ENCODE measurements at places on chromosomes 7 and 10.

DNA sequence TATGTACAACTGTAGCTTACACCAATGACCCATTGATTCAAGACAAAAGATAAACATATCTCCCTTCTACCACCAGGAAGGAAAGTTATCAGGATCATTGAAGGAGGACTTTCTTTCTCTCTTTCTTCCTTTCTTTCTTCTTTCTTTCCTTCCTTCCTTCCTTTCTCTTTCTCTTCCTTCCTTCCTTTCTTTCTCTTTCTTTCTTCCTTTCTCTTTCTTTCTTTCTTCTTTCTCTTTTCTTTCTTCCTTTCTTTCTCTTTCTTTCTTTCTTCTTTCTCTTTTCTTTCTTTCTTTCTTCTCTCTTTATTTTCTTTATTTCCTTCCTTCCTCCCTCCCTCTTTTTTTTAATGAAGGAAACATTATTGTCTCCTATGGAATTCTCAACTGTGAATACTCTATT is 10.6 kb upstream of the OR2A2 start:
- DNase-seq: no peak

GRCh38 chr10:17176091-17176490 is 25.4 kb downstream of the TRDMT1 start:
- DNase-seq: no peak

DNA sequence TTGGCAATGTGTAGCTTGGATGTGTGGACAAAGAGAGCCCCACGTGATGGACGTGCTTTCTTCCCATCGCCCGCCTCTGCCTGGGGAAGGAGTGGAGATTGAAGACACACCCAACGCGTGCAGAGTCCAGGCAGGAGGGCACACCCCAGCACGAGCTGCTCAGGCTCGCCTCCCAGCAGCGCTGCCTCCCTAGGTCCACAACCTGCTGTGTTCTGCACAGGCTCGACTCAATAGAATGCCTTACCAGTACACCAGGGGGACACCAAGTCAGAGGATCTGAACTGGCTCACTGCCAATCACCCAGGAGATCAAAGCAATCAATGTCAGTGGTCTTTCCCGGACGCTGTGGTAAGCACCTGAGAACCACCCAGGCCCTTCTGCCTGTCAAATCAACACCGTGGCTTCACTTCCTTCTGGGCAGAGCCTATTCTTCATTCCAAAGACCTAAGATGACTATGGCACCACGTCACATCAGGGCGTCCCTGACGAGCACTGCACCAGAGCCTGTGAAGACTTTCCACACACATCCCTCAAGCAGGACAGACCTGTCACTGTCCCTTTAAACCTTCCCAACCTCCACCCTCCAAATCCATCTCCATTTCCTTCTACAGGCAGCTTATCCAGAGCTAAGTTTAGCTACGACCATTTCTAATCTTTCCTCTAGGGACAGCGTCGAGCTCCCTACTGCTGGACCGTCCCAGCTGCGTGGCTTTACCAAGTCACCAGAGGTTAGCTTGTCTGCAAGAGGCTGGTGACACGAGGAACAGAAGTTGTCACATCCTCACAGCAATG is 72.3 kb downstream of the AMZ1 start:
- DNase-seq: no peak

DNA sequence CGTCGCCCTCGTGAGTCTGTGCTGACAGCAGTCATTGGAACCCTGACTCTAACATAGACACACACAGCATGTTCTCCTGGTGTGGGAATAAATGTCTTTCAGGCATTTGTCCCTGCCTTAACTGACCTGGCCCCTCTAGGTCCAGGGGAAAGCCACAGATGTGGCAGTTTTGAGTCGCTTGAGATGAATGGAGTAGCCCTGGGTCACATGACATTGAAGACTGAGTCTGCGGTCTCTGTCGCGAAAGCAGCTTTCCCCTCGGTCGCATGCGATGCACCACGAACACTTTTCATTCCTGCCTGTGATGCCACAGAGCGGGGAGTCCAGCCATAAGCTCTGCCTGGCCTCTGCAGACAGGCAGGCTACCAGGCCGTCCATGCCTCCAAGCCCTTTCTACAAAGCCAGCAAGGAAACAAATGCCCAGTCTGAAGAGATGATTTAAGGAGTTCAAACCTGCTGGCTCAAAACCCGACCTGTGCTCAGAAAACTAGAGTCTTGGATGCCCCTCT is 172.3 kb downstream of the WDR37 start:
- DNase-seq: no peak

DNA sequence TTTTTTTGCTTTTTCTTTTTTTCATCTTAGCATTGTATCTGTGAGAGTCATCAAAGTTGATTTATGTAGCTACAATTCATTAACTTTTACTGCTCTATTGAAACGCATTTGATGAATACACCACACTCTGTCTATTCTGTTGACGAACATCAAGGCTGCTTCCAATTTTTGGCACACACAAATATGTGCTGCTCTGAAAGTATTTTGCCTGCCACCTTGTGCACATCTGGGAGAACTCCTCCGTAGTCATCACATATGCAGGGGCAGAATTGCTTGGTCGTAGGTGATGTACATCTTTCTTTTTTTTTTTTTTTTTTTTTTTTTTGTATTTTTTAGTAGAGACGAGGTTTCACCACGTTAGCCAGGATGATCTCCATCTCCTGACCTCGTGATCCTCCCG is 796.8 kb downstream of the KCNMA1 start:
- DNase-seq: no peak

GRCh38 chr10:93535293-93535692 is 31.2 kb upstream of the FFAR4 start:
- DNase-seq: no peak

GRCh38 chr7:96663457-96663856 is 46.2 kb downstream of the SEM1 start:
- no peak for DNase-seq

GRCh38 chr10:3887885-3888476 is 103.0 kb upstream of the KLF6 start:
- DNase-seq: no peak

GRCh38 chr10:26488344-26488743 is 50.2 kb downstream of the APBB1IP start:
- no peak for DNase-seq

- DNase-seq: no peak
Observed at GRCh38 chr7:100493476-100494264, 9.9 kb downstream of the NYAP1 start.

DNA sequence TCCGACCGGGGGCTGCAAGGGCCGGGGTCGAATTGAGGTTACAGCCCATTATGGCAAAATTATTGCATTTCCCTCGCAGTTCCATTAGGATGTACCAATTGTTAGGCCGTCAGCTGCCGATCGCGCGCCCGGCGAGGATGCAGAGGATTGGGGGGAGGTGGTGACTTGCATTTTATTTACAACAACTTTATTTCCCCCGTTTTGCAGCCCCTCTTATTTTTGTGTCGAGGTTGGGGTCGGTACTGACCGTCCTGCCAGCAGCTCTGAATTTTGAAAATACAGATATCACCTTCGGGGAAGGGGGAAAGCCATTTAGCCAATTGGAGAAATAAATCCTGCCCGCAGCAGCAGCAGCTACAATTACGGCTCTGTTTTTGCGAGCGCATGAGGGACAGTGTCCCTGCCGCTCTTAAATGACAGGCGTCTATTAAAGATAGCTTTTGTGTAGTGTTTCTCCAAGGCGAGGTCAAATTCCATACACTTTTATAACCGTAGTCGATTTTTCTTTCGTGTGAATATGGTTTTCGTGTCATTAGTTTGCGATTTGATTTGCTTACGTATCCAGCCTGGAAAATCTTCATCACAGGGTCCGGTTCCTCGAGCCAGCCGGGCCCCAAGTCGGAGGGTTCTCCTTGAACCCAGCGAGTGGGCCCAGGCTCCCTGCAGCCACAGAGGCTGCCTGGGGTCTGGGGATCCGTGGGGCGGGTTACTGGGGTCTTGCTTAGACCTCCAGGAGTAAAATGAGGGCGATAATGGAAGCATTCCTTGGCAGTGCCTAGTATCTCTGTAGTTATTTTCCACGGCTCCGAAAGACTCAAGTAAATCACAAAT is 684 bp upstream of the HOXA5 start:
- DNase-seq: no peak

DNA sequence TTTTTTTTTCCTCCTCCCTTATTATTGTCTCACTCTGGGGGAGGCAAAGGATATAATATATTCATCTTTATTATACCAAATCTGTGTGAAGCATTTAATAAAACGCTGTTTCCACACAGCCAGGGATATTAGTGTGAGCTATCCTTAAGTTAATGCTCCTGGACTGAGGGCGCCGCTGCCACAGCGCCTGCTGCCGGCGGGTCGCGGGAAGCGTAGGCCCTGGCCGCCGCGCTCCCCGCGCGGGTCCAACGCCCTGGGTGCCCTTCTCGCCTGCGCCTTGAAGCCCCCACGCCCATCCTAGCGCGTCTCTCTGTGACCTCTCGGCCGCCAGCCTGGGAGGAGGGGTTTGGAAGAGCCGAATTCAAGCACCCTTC is 9.5 kb upstream of the LBX1 start:
- DNase-seq: no peak

DNA sequence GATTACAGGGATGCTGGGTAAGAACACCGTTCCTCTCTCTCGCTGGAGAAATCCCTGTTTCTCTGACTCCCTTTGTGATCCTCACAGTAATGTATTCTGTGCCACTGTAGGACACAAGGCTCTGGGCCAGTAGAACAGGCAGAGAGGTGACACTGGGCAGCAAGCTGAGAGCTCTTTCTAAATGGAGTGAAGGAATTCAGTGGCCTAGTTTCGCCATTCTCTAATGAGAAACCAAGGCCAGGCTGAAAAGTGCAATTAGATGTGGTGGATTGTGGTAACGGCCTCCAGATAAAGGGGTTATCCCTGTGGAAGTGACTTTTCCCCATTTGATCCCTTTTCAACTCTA is 12.8 kb downstream of the KCTD7 start:
- DNase-seq: no peak

DNA sequence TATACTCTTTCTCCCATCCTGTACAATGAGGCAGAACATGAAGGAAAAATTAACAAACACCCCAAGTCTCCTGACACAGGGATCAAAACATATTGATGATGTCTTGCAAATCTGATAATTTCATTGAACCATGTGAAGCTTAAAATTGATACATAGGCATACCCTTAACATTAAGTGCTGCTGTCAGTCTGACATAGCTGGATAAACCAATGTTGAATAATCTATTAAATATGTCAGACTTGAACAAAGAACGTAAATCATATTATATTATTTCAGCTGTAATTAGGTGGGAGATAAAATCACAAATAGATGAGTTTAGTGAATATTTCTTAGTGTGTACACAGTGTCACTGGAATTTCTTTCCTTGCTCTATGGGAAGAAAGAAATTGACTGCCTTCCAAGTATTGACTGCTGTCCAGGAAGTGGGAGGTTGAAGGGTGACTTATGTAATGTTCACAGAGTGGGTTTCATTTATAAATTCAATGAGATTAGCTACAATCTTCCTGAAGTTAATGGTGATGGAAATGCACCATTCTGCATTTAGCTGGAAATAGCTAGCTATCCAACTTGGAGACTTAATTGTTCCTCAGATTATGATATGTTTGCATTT is 170.8 kb downstream of the AUTS2 start:
- no peak for DNase-seq

- no peak for DNase-seq
Observed at GRCh38 chr10:35498693-35499092, 106.4 kb upstream of the GJD4 start.

DNA sequence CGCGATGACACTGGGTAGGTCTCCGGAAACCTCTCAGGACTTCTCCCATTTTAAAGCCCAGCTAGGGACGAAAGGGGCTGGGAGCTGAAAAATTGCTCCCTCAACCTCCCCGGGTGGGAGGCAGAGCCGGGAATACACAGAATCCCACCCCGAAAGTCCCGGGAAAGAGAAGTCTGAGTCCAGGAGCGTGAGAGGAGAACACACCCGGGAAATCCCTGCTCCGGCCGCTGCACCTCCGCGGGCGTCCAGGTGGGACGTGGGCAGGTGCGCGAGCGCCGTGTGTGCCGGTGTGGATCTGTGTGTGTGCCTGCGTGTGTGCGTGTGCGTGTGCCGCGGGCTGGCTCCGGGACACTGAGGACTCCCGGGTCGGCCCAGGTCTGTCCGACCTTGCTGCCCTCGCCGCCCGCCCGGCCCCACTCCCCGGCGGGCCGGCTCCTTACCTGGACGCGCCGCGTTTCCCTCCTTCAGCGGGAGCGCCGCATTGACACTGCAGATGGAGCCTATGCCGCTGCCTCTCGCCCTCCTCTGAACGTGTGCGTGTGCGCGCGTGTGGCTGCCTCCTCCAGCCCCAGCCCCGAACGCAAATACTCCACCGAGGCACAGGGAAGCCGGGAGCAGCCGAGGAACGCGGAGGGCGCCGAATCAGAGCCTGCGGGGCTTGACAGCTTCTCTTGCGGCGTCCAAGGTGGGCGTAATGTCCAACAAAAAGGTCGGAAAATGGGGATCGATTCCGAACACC is at the start of gene PLXNA4:
Gene PLXNA4, minus strand, starts transcription at position 489 of the 739 bp plus-strand sequence. CDS start 67,777 bp downstream, outside the sequence.
- no peak for DNase-seq

GRCh38 chr7:107693396-107693795 is 32.8 kb downstream of the SLC26A4 start:
- no peak for DNase-seq

DNA sequence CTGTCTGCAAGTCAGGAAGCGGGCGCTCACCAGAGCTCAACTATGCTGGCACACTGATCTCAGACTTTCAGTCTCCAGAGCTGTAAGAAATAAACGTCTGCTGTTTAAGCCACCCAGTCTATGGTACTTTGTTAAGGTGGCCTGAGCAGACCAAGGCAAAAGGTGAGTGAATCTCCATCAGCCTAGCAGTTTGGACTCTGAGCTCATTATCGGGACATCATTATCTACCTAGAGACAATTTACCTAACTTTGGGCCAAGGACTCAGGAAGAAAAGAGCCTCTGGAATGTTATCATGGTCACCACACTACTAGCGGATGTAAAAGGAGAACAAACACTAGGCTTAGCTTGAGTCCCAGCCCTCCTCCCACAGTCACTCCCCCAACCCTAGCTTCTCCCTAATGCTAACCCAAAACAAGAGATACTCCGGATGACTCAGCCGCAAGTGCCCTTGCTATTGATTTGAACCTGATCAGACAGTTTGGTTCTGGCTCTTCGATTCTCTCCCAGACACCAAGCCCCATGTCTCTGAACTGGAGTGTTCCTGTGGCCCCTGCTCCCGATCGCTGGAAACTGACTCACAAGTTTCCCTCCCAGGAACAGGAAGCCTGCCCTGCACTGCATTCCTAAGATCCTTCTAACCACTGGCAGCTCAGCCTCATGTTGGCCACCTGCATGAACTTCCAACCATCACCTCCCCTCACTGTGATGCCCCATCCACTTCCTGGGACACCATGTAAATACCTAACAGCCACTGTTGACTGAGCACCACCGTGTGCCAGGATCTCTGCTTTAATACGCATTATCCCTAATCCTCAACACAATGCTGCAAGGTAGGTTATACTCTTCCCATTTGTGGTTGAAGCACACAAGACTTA is 34.5 kb downstream of the CREB3L2 start:
- no peak for DNase-seq

GRCh38 chr7:158655507-158655906 is 49.1 kb downstream of the NCAPG2 start:
- DNase-seq: no peak

DNA sequence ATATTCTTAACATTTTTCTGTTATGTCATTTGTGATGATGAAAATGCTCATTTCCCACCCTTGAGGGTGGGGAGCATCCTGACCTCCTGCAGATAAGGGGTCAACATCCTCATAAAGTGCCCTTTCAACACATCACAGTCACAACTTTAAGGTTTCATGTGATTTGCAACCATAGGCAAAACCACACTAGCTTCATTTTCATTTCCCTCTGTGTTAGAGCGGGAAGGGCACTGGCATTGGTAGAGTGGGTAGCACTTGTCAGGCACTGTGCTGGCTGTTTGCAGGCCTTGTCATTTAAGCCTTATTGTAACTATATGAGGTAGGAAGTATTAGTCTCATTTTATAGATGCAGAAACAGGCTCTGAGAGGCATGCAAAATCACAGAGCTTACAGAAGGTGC is 39.8 kb downstream of the PSMC2 start:
- DNase-seq: no peak

Data from esophagus squamous epithelium (tissue), 5 donors.